ENCODE measurements at places on chromosomes 1 and 21. TPM values are rescaled to one million over a fixed set of nuclear protein-coding genes. Genes with fewer than 3 reads are reported as not detected.
A peak's percentile ranks its signal among the peaks of the same experiment; 100 is the strongest.

Gene TSPAN1
- total RNA-seq, result 6.9 TPM

Gene PDE4B
- total RNA-seq, result 14.3 TPM

- no peaks in the 10 kb centered on the region for H3K27me3 ChIP-seq
- H3K36me3 ChIP-seq, result no peaks in the 10 kb centered on the region
- no peak for DNase-seq
Observed at GRCh38 chr1:20785907-20786252, 1.2 kb downstream of the HP1BP3 start.

DNA sequence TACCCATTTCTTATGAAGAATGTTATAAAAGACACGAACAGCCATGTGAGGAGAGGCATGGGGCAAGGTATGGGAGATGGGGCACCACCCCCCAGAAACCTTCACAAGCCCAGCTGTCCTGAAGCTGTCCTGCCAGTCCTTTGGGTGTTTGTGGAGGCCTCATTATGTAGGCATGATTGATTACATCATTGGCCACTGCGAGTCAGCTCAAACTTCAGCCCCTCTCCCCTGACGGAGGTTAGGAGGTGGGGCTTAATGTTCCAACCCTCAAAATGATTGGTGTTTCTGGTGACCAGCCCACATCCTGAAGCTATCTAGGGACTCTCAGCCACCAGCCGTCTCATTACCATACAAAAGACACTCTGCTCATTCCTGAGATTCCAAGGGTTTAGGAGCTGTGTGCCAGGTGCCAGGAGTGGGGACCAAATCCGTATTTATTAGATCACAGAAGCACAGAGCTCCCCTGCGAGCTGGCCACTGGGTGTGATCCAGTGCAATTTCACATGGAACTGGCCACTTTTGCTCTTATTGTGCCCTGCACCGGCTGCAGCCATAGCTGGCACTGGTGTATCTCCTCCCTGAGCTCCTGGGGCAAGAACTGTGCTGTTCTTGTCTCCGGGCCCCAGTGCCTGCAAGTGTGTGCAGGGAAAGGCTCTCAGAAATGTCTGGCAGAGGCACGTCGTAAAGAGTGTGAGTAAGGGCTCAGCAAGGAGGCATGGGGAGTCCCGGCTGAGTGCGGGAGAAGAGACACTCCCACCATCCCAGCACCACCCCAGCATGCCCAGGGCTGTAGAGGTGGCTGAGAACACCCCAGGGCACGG is 10.5 kb downstream of the KIAA1614 start:
- H3K27me3 ChIP-seq, result no peaks in the 10 kb centered on the region
- H3K27ac ChIP-seq, result no peak overlapping the region
- no peak overlapping the region for H3K4me3 ChIP-seq
- no peaks in the 10 kb centered on the region for H3K36me3 ChIP-seq
- H3K4me1 ChIP-seq, result peaks cover 10% of the 10 kb centered on the region

GRCh38 chr1:161267321-161267720 is 8.8 kb downstream of the PCP4L1 start:
- no peaks in the 10 kb centered on the region for H3K27me3 ChIP-seq
- no peak for DNase-seq
- H3K27ac ChIP-seq, result no peak overlapping the region
- no peak overlapping the region for H3K4me3 ChIP-seq
- no peaks in the 10 kb centered on the region for H3K36me3 ChIP-seq
- no peaks in the 10 kb centered on the region for H3K4me1 ChIP-seq

DNA sequence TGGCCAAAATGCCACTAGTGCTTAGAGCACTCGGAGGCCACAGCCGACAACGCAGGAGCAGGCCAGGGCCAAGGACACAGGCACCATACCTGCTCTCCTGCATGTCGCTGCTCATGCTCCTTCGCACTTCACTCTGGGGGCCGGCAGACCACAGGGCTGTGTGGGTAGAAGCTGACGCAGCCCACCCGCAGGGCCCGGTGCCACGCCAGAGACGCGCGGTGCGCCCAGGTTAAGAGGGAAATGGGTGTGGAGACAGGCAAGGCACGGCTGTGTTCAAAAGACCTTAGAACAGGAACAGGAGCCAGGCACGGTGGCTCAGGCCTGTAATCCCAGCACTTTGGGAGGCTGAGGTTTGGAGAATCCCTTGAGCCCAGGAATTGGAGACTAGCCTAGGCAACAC is 13.6 kb upstream of the PRDM15 start:
- H3K4me1 ChIP-seq, result peaks cover 6% of the 10 kb centered on the region
- no peak overlapping the region for H3K27ac ChIP-seq

DNA sequence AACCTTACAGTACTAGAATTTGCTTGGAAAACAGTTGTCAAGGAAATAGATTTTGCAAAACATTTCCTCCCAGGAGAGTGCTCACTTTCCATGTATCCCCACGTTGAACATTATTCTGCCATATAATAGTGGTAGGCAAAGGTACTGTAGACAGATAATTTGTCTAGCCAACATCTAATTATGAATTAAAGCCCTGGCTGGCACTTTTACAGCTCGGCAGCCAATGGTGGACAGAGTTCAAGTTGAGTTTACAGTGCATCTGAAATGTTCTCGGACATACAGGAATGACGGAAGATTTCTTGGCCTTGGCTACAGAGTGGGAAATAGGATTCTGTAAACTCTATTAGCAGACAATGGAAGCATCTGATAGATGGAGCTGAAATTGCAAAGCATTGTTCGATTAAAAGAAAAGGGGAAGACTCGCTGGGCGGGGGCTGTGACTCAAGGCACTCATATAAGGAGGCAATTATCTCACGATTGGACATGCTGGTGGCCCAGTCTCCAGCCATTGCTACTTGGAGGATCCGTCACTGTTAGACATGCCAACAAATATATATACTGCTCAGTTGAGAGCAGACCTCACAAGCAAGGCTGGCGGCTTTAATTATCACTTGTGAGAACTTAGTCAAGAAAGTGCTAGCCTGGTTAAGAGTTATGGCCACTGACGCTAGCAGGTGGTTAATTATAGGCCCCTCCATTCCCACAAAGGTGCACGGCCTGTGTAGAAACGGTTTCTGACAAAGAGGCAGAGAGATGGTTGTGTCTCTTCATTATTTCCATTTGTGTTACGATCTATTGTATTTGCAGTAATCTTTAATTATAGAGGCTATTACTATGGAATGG is 48.0 kb downstream of the MAN1C1 start:
- no peak for DNase-seq
- H3K4me1 ChIP-seq, result peaks cover 5% of the 10 kb centered on the region
- no peak overlapping the region for H3K4me3 ChIP-seq
- H3K27me3 ChIP-seq, result no peaks in the 10 kb centered on the region
- no peak overlapping the region for H3K27ac ChIP-seq
- no peaks in the 10 kb centered on the region for H3K36me3 ChIP-seq

DNA sequence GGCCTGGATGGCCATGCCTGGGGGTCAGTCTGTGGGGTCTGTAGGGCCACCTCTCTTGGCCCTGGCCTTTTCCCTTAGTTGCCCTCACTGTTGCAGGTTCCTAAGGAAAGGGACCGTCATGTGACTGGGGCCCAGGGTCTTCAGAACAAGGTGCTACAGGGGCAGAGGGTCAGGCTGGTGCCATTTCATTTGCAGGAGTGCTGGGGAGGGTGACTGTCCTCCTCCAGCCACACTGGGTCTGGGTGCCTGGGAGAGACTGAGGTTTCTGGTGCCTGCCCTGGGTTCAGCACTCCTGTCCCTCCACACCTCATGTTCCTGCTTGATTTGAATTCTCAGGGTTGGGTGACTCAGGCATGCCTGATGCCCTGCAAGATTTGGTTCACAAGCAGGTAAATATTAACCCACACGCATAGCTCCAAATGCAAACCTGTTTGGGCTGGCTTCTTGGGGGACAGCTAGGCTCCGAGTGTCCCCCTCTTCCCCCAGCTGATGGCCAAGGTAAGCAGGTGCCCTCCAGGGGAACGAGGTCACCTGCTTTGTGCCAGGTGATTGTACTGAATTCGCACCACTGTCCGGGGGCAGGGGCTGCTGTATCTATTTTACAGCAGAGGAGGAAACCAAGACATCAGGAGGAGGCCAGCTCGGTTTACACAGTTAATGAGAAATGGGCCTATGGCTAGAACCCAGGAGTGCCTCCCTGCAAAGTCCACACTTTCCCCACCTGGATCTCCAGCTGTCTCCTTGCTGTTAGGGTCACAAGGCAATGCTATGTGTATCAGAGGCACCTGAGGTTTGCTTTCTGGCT is 20.3 kb downstream of the ARHGEF10L start:
- no peaks in the 10 kb centered on the region for H3K27me3 ChIP-seq
- H3K4me1 ChIP-seq, result peaks cover 25% of the 10 kb centered on the region
- H3K27ac ChIP-seq, result no peak overlapping the region
- DNase-seq, result no peak
- H3K4me3 ChIP-seq, result no peak overlapping the region

DNA sequence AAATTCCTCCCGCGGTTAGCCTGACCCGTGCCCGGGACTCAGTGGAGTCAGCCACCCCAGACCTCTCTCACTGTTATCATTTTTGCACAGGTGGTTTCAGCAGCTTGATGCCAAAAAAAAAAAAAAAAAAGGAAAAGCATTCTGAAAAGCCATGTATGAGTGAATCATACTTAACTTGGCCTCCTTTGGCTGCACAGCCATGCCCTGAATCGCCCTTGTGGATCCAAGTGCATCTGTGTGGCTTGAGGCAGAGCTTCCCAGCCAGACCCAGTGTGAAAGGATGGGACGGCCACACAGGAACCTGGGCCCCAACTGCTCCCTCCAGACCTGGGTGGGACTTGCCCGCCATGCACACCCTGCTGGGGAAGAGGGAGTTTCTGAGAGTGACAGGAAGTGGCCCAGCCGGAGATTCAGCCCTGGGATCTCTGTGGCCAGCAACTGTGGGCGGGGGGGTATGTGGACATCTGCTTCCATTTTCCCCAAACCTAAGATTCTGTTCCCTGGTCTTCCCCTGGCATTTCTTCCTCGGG is 8.6 kb downstream of the YBEY start:
- DNase-seq, result no peak
- H3K36me3 ChIP-seq, result peaks cover 13% of the 10 kb centered on the region
- no peak overlapping the region for H3K27ac ChIP-seq

DNA sequence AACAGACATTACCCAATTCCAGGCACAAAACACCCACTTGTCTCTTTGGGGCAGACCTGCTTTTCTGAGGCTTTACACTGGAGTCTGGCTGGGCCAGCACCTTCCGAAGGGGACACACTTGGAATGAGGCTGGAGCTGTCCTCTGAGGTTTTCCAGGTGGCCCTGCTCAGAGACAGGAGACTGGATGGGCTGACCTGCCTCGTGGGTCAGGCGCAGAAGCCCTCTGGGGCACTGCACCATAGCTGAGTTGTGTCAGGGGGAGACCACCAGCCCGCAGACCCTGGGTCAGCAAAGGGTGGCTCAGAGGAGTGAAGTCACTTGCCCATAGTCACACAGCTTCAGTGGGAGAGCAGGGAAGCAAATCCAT is 1.8 kb downstream of the SH2D5 start:
- H3K27ac ChIP-seq, result no peak overlapping the region
- peaks cover 16% of the 10 kb centered on the region for H3K4me1 ChIP-seq
- DNase-seq, result peak; percentile 55
- no peak overlapping the region for H3K4me3 ChIP-seq
- H3K27me3 ChIP-seq, result peaks cover 20% of the 10 kb centered on the region
- H3K36me3 ChIP-seq, result no peaks in the 10 kb centered on the region

- H3K27ac ChIP-seq, result no peak overlapping the region
- H3K4me1 ChIP-seq, result no peaks in the 10 kb centered on the region
- no peaks in the 10 kb centered on the region for H3K36me3 ChIP-seq
- no peak overlapping the region for H3K4me3 ChIP-seq
- no peaks in the 10 kb centered on the region for H3K27me3 ChIP-seq
- DNase-seq, result no peak
Observed at GRCh38 chr1:215113776-215114153, 31.2 kb downstream of the KCNK2 start.

- no peaks in the 10 kb centered on the region for H3K27me3 ChIP-seq
- DNase-seq, result no peak
- H3K4me1 ChIP-seq, result no peaks in the 10 kb centered on the region
- no peaks in the 10 kb centered on the region for H3K36me3 ChIP-seq
- H3K4me3 ChIP-seq, result no peak overlapping the region
Observed at GRCh38 chr1:222048094-222048595, 306.3 kb upstream of the DUSP10 start.

DNA sequence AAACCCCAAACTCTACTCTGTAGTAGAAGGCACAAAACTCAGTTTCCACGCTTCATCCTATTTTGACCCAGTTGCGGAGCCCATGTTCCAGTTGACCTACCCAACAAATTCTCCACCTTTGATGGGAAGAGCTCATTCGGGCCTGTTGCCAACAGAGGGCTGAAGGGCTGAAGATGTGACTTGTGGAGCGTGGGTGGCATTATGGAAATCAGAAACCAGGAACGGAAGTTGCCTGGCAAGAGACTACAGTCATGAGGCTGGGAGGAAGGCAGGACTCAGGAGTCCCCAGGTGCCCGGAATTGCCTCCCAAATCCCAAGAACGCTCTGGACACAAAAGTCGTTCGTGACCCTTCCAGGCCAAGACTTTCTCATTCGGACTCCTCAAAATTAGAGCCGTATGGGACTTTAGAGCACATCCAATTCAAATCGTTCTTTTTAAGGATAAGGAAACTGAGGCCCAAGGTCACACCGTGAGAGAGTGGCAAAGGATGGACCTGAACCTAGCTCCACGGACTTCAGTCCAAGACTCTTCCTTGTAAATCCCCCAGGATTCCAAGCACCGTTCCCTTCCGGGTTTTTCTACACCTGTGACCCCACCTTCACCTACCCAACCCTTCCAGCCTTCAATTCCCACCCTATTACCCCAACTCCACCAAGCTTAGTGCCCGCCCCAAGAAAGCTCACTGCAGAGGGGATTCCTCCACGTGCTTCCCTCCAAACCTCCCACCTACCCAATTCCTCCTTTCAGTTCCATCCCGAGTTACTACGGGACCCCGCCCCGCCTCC is 739 bp downstream of the SMG5 start:
- peaks cover 32% of the 10 kb centered on the region for H3K4me1 ChIP-seq
- no peak for DNase-seq
- peak overlapping the region; percentile 67 for H3K4me3 ChIP-seq
- no peaks in the 10 kb centered on the region for H3K27me3 ChIP-seq
- peaks cover 31% of the 10 kb centered on the region for H3K36me3 ChIP-seq

GRCh38 chr1:207960346-207960745 is 49.4 kb upstream of the CD34 start:
- peaks cover 31% of the 10 kb centered on the region for H3K4me1 ChIP-seq
- no peaks in the 10 kb centered on the region for H3K27me3 ChIP-seq
- no peak for DNase-seq
- no peak overlapping the region for H3K4me3 ChIP-seq
- H3K27ac ChIP-seq, result peak overlapping the region; percentile 73
- no peaks in the 10 kb centered on the region for H3K36me3 ChIP-seq

DNA sequence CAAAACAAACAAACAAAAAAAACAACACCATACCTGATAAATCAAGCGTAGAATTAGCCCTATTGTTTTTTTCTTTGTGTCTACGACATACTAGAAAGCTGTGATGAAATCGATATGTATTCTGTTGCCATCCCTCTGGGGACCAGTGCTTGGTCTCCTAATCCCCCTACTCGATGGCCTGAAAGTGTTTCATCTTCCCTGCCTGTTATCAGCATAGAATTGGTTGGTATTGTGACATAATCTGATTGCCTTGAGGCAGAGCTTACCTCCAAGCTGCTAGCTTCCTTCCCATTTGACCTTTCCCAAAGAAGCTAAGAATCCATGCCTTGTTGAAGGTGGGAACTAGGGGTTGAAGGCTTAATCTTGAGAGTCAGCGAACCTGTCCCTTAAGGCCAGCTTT is 40.7 kb upstream of the PIGV start:
- DNase-seq, result no peak
- H3K36me3 ChIP-seq, result peaks cover 55% of the 10 kb centered on the region
- H3K4me3 ChIP-seq, result no peak overlapping the region
- no peaks in the 10 kb centered on the region for H3K27me3 ChIP-seq
- H3K27ac ChIP-seq, result no peak overlapping the region
- peaks cover 53% of the 10 kb centered on the region for H3K4me1 ChIP-seq

GRCh38 chr1:160432371-160432786 is 32.0 kb downstream of the VANGL2 start:
- no peak overlapping the region for H3K27ac ChIP-seq
- H3K36me3 ChIP-seq, result no peaks in the 10 kb centered on the region
- no peaks in the 10 kb centered on the region for H3K27me3 ChIP-seq
- DNase-seq, result no peak
- H3K4me1 ChIP-seq, result peaks cover 18% of the 10 kb centered on the region
- no peak overlapping the region for H3K4me3 ChIP-seq

Data from upper lobe of right lung (tissue), 1 donor.